ENCODE measurements at places on chromosomes 6 and 20.

GRCh38 chr20:15627501-15627903 is 945.7 kb downstream of the KIF16B start:
- DNase-seq, result no peak

GRCh38 chr20:50036703-50037102 is 53.9 kb downstream of the SNAI1 start:
- DNase-seq, result no peak

DNA sequence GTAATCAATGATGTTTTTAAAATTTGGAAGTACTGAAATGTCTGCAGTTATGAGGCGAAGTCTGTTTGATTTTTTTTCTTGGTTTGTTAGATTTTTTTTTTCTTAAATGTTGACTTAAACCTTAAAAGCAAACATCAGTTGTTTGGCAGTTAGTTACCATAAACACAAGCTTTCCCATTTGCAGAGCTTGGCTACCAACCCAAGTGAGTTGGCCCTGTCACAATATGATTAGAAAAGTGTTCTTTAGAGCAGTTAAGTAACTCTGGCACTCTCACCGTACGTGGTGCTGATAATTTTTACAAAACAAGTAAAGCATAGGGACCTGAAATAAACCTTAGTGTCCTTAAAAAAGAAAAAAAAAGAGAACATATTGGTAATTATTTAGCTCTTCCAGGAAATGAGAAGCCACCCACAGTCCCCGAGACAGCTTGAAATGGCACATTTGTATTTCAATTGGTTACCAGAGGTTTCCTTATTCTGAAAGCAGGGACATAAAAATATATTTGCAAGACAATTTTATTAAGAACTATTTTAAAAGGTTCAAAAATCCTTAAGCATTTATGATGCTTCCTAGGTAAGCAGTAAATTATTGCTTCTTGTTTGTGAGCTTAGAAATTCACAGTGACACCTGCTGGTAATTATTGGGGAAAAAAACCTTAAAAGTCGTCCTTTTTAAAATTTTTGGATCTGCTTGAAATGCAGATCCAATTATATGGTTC is 3.9 kb downstream of the HEY2 start:
- DNase-seq, result no peak

DNA sequence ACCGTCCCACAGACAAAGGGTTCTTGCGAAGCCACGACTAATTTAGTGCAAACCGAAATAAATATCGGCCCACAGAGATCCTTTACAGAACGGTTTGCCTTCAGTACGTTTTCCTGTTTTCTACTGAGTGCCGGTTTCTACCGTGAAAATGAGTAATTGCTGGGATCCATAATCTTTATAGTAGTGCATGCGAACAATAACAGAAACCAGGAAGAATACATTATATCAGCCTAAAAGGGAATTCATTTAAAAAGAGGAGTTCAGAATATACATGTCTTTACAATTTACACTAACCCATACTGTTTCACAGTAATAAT is 292 bp upstream of the MTCL3 start:
- DNase-seq, result no peak

- DNase-seq, result no peak
Measured at GRCh38 chr6:147741389-147741788, 232.9 kb downstream of the SAMD5 start.

GRCh38 chr20:52476074-52476750 is 284.6 kb upstream of the ZFP64 start:
- no peak for DNase-seq

DNA sequence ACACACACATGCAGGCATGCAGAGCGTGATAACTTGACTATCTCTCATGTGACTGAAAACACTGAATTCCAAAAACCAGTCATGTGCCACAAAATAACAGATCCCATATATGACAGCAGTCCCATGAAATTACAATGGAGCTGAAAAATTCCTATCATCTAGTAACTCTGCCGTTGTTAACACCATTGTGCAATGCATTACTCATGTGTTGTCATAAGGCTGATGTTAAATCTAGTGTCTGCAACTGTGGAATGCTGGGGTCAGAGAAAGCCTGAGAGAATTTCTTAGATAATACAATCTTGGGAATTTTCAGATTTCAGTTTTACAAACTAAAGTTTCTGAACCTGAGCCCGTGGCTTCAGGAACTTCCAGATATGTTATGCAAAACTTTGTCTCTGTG is 70.2 kb downstream of the LYRM4 start:
- DNase-seq, result no peak

DNA sequence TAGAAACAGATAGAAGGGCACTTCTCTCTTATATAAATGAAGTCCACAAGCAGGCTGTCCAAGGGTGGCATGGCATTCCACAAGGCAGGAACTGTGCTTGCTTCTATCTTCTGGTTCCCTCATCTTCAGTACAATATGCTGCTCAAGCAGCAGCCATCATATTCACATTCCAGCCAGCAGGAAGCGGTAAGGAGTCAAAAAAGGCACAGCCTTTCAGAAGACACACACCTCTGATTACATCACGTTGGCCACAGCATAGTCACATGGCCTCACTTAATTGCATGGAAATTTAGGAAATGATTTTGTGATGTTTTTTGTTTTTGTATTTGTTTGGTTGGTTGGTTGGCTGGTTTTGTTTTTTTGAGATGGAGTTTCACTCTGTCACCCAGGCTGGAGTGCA is 19.0 kb downstream of the REM1 start:
- DNase-seq, result no peak

DNA sequence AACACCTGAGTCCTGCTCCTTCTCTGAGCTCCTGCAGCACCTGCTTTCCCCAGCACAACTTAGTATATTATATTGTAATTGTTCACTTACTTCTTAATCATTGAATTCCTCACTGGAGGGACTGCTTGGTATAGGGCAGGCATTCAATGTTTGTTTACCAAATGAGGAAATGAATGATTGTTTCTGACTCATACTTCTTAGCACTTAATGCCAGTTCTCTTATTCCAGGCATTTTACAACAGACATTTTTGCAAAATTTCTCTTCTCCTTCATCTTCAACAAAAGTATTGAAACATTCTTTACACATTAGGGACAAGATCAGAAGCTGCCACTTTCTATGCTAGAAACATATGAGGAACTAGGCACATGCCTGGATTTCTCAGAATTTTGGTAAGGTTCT is 119.4 kb downstream of the TBX18 start:
- no peak for DNase-seq
